ENCODE measurements at places on chromosomes 5 and 9.

GRCh38 chr9:115155037-115155436 lies 37.1 kb upstream of the TNC start:
- no peak for DNase-seq

- no peak for DNase-seq
Observed at GRCh38 chr9:100472788-100473275, at the start of gene TMEFF1. Gene TMEFF1, plus strand, starts transcription at chr9:100473149. Its CDS starts 396 bp downstream, at chr9:100473545.

DNA sequence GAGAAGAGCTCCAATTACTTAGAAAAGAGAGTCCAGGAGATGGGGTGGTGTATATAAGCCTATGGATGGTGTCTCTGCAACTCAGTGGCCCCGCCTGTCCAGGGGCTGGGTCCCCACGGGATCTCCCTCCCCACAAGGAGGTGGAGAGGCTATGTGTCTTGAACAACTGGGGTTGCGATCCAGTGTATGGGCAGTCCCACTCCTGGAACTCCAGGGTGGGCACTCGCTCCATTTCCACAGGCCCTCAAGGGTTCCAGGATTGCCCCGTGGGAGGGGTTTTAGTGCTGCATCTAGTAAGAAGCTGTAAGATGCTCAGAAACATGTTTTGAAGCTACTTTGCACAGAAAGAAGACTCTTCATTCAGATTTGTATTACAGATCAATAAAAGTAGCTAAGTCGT lies 558 bp upstream of the SMAD5 start:
- peak; percentile 5 for DNase-seq

DNA sequence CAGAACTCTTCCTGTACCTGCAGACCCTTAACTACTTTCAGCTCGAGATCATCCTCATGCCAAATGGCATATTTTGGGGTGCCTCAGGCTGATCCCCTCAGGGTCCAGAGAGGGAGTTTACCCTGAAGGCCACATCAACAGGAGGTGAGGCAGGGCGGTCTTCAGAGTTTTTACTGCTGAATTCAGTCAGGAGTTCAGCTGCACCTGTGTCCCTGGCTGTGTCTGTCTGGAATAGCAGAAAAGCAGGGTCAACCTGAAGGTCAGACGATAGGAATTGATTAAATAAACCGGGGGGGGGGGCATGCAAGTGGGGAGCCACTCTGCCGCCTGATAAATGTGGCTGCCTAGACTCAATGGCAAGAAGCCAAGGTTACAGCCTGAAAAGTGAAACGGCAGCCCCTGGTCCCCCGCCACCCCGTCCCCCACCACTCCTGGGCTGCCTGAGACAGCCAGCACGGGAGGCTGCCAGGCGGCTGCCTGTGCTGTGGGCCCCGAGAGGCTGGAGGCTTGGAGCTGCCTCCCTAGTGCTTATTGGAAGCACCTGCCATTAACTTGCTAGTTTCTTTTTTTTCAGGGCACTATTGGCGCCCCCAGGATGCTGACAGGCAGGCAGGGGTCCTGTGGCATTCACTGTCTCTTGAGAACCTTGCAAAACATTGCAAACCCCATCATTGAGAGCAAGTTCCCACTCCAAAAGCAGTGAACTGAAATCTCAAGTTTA lies 182.7 kb upstream of the PPP1R26 start:
- no peak for DNase-seq

DNA sequence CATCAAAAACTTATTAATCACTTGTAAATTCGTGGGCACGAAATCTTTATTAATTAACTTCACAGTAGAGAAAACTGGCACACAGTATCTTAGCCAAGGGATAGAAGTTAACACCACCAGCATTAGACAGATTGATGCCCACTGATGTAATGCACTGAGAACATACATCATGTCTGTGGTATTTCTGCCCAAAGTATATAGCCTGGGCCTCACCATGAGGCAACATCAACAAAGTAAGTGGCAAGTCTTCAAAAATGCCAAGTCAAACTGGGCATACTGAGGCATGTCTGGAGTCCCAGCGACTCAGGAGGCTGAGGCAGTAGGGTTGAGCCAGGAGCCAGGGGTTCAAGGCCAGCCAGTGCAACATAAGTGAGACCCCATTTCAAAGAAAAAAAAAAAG lies 79.5 kb downstream of the GLIS3 start:
- DNase-seq: no peak

DNA sequence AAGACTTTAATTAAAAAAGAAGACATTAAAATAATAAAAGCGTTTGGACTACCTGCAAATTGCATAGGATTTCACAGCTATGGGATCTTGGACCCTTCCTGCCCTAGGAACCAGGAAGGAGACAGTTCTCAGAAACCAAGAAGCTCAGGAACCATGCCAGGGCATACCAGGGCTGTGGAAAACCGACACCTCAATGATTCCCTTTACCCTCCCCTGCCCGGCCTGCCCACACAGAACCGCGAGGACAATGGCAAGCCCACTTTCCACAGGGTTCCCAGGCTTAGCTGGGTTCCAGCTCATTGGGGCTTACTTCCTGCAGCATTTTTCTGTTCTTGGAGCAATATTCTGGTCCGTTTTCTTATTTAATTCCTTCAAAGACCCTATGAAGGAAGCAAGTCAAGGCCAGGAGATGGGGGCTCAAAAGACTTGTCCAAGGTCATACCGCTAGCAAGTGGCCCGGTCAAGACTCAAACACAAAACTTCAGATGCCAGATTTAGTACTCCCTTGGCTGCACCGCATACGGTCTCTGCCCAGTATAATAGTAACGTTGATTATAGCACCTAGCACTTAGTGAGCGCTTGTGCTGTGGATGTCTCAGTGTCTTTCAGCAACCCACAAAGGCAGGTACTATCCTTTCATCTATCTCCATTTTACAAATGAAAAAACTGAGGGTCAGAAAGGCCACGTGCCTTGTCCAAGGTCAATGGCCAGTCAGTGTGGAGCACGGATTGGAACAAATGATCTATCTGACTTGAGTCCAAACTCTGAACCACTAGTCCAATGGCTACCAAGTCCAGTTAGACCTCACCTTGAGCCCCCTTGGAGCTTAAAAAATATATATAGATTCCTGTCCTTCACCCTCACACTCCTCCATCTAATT lies 6.8 kb downstream of the FAT2 start:
- DNase-seq: no peak

DNA sequence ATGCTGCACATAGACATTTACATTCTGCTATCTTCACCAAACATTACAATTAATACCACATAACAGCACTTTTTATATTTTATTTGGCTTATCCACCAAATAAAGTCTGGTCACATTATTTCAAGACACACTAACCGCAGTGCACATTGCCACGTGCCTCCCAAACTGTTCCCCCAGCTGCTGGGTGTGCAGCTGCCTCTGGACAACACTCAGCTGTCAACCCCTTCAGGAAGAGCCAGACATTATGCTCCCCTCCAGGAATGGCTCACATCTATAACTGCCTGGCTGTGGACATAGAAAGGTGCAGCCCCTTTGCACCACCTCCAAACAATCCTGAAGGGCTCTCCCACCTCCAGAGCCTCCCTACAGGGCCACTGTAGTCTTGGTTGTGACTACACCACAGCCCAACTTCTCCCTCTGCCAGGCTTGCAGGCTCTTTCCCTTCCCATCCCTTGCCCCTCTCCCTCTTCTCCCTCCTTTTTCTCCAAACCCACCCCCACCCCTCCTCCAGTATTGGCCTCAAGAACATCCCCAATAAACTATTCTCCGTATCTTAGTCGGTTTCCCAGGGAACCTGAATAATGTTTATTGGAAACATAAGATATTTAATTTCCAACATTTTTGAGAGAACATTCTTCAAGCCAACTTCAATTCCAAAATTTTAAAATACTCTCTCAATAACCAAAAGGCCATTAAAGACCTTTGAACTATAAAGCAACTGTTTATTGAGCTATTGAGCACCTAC lies 372.3 kb downstream of the CTNND2 start:
- no peak for DNase-seq

GRCh38 chr5:138635265-138635664 lies 60.1 kb upstream of the HSPA9 start:
- no peak for DNase-seq

DNA sequence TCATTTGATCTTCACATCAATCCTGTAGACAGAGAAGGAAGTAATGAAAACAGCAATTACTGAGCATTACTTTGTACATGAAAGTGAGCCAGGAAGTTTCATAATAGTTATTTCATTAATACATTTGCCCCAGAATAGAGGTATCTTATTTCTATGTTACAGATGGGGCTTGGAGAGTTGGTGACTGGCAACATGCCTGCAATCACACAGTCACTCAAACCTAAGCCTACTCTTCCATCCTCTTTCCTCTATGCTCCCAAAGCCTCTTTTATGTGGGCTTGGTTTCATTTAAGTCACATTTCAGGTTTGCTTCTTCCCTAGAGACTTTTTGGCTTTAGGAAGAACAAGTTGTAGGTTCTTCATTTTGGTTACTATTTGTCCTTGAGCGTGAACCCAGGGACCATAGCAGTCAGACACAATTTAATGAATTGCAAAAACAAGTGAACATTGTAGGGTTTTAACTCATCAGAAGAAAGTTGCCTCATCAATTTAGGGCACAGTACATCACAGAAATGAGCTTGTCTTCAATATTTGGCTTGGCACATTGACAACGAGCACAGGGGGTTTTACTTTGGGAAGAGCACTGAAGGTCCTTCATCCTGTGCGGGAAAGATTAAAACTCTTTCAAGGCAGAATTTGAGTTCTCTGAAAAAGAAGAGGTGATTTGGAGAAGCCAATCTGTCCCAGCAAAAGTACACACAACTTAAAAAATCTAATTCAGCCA lies 381.1 kb downstream of the TMEM38B start:
- DNase-seq: no peak

DNA sequence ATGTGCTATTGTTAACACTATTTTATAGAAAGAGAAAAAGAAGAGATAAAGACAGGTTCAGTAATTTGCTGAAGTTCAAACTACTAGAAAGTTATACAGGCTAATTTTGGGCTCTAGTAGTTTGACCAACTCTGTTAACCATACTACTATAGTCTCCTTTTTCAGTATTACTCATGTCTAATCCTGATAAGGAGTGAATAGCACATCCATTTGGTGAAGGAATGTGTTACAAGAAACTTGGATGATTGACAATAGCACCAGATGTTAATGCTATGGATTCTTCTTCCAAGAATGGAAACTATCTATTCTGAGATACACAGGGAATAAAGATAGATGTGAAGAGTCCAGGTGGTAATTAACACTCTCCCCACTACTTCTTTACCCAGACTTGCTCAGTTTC lies 677.3 kb downstream of the PRELID2 start:
- DNase-seq: no peak

GRCh38 chr5:54738973-54739367 lies 221.4 kb downstream of the SNX18 start:
- DNase-seq: no peak

DNA sequence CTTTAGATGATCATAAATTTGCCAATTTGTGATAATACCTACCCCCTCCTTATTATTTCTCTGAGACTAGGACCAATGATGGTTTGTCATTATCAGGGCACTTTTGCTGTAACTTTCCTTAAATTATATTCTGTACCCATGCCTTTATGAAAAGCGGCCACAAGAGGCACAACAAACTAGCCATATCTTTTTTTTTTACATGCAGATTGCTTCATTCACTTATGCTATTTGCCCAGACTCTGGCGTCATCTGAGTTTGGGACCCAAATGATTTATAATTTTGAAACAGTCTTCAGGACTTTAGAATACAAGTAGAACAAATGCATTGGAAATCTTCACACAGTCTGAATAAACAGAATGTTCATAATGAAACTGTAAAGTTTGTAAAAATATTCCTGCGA lies 408.1 kb downstream of the MAT2B start:
- DNase-seq: no peak

- DNase-seq: no peak
Observed at GRCh38 chr9:8644571-8644970, 845.0 kb upstream of the DMAC1 start.

DNA sequence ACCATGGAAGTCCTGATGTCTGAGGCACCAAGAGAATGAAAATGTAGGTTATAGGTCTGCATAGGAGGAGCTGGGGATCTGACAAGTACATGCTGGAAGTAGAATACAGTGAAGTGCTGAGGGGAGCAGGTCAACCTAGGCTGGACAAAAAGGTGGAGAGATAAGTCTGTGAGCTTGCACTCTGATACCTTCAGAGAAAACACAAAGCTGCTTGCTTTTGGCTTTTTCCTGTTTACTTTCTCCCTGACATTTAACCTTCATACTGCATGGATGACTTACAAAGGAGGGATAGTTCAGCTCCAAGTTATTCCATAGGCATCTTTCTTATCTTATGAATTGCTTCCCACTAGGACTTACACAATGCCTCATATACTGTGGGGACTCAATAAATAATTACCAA lies 256.7 kb upstream of the NREP start:
- DNase-seq: no peak

DNA sequence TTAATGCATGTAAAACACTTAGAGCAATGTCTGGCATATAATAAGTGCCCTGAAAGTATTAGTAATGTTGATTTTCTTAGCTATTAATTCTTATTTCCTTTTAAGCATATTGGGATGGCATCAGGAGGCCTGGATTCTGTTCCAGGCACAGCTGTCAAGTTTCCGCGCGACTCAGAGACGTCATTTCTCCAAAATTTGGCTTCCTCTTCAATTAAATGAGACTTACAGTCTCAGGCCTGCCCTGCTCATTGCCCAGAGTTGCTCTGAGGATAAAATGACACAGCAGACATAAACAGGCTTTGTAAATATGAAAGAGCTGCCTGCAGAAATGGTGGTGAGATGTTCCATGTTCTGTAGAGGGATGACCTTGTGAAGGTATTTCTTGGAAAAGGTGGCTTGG lies 159.8 kb upstream of the GLRA1 start:
- DNase-seq: no peak

DNA sequence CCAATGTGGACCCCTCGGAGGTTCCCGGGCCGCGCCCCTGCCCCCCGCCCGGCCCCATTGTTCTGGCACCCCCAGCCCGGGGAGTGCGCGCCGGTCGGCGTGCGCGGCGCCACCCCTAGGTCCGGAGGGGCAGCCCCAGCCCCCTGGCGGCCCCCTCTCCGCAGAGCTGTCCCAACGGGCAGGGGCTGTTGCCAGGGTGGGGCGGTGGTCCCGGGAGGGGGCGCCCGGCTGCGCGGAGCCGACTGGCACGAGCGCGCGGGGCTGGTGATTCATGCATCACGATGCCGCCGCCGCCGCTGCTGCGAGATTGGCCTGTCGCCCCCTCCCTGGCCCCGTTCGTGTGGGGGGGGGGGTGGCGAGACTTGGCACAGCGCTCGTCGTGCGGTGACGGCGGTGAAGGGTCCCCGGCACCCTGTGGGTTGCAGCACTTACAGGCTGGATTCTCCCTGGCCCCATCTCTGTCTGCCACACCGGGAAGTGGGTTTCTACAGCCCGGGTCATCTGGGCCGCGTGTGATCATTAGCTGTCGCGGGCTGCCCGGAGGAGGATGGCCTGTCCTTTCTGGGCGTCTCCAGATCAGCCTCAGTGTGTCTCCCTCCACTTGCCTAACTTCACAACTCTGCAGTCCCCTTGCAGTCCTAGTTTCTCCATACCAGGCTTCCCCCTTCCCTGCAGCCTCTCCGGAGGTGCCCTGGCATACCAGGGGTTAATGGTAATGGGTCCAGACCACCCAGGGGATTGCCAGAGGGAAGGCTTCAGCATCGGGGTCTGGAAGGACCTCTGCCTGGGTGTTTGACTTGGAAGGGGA lies 858 bp downstream of the NCS1 start:
- DNase-seq: no peak

GRCh38 chr9:68978501-68978900 lies 35.4 kb downstream of the PRKACG start:
- DNase-seq: no peak

- DNase-seq: no peak
Observed at GRCh38 chr9:87270221-87270847, 227.3 kb upstream of the DAPK1 start.

- no peak for DNase-seq
Observed at GRCh38 chr5:390623-391491, 52.1 kb upstream of the EXOC3 start.
